ENCODE measurements at places on chromosomes 12 and 14.

- no peak for DNase-seq
Observed at GRCh38 chr14:22071006-22071405, 397.4 kb upstream of the OR4E1 start.

DNA sequence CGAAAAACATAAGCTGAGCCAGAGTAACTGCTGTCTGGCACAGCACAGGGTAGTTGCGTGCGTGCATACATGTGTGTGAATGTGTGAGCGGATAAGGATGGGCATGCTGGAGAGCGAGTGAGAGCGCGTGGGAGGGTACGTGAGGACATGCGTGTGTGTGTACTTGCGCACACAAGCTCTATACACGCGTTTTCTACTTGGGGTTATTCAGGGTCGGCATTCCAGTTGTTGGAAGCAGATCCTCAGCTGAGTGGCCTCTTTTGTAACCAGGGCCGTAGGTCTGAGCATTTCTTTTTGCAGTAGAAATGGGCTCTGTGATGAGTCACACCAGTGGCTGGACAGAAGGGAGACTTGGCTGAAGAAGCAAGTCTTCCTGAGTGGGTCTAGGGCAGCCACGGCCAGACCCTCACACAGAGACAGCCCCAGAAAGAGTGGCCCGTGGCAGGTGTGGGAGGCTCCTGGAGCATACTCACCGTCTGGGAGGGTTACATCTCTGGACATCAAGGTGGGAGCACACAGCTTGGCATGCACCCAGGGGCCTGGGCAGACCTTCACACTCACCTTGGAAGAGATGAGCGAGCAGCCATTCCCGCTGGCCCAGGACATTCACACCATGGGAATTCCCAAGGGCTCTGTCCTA, 78.0 kb downstream of the LRRC74A start:
- DNase-seq = no peak

DNA sequence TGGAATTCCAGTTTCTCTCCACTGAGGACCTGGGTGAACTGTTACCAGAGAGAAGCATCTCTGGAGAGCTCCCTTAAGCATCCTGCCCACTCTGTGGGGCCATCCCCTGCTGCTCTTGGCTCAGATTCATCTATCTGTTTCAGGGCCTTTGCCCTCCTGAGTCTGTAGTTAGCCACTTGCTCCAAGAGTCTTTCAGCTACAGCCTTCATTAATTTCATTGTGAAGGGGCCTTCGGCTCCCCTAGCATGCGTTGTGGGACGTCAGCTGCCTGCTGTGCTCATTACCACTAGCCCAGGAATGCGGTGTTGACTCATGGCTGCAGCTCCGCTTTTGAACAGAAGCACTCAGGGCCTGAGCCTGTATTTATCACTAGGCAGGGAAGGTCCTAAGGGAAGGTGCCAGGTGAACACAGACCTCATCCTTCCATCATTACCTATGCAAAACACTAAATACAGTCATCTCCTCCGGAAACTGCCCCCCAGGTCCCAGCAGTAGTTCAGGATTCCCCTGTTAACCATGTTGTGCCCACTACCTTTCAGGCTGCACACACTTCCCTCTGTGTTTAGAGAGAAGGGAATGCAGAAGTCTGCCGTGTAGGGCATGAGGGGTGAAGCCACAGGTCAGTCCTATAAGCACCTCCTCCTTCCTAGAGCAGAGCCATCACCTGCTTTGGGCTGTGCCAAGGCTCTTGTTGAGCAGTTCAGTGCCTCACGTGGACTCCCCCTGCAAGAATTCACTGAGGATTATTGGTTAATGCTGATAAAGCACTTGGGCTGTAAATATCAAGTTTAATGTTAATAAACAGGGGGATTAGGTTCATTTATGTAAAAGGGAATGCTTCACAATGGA, 191.4 kb downstream of the CACNA1C start:
- DNase-seq = peak; percentile 89

DNA sequence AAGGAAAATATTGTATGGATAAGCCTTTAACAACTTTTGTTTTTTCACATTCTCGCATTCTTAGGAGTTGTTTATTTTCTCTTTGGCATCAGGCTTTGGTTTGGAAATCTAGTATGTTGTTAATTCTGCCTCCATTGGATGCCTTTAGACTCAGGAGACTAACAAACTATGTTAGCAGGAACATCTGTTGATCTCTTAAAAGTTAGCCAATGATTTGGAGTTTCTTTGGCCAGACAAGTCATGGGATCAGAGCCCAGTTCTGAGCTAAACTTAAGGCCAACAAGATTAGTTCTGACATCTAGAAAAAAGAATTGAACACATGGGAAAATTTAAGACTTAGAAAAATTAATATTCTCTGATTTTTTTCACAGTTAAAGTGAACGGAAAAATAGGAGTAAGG, 35.3 kb upstream of the STRAP start:
- DNase-seq = no peak

DNA sequence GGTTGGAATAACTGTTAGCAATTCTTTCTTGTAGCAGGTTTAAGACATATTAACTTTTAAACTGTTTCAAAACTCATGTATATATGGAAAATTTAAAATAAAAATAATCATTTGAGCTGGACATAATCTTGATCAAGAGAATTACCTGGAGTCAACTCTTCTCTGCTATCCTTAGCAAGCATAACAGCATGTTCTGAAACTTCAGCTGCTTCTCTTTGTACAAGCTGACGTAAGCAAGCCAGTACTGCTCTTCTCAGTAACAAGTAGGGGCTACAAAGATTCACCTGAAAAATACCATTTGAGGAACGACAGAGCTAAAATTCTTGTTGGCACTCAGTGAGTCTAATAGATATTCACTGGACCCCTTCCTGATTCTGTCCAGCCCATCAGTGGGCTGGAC, 83.0 kb downstream of the HEATR5A start:
- DNase-seq = no peak

DNA sequence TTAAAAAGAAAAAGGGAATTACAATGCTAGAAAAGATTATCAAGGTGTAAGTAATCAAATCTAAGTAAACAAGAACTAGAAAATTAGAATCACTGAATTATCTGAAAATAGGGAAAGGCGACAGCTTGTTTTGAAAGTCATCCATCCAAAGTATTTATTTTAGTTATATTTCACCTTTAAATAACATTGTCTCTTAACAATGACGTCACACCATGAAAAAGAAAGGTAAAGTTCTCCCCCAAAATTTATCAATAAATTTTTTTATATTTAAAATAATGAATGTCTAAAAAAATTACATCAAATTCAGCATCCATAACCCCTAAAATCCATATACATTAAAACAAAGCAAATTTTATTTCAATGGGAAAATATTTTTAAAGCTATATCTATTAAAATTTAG, 223.2 kb downstream of the RERGL start:
- no peak for DNase-seq

DNA sequence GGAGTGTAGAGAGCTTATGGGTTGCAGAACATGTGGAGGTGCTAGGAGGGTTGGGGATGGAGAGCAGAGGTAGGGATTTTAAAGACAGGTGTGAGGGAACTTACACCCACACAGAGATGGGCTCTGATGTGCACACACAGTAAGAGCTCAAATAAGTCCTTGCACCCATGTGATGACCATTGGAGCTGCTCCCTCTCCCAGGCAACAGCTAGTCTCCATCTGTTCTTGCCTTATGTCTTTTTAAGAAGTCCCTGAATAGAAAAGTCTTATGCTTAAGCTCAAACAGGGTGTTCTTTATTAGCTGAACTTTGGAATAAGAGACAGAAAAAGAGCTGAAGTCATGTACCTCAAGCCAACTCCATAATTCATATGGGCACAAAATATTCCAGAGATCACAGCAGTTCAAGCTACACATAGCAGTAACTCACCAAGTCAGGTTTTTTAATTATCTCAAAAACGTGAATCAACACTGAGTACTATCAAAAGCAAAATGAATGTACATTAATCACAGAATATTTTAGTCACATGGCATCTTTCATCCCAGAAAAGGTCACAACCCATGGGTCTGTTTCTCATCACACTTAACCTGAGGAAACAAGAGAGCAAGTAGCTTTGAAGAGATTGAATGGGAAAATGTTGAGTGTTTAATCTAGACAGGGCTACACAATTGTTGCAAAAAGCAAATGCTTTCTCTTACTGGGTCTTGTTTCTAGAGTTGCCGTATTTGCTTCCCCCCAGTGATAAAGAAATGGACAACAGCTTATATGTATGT, 1513.6 kb upstream of the SEL1L start:
- no peak for DNase-seq

GRCh38 chr12:24573621-24574020, 375.3 kb downstream of the BCAT1 start:
- DNase-seq = peak; percentile 33

DNA sequence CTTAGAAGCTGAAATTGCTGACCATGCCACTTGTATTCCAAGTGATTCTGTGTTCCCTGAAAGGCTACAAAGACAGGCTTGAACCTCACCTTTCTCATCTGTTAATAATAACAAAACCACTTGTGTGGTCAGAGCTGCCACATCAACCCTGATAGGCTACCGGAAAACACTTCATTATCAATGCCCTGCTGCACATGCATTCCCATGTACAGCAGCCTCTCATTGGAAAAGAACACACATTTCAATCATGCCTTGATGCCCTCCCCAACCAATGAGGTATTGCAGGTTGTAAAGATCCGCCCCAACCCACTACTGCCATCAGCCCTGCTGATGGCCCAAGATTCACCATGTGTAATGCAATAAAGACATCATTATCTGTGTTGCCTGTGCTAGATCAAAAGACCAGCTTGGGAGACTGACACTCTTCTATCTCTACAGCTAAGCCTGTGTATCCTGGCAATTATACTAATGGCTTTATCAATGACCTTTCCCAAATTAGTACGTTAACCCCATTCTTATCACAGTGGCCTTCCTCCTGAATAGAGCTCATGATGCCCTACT, 2.8 kb downstream of the GPR19 start:
- no peak for DNase-seq

- DNase-seq = peak; percentile 5
Observed at GRCh38 chr12:60494244-60494643, 898.4 kb downstream of the SLC16A7 start.

GRCh38 chr14:20730891-20731290, 14.8 kb upstream of the EDDM3A start:
- no peak for DNase-seq

- no peak for DNase-seq
Observed at GRCh38 chr14:45051180-45051579, 32.7 kb upstream of the PRPF39 start.

DNA sequence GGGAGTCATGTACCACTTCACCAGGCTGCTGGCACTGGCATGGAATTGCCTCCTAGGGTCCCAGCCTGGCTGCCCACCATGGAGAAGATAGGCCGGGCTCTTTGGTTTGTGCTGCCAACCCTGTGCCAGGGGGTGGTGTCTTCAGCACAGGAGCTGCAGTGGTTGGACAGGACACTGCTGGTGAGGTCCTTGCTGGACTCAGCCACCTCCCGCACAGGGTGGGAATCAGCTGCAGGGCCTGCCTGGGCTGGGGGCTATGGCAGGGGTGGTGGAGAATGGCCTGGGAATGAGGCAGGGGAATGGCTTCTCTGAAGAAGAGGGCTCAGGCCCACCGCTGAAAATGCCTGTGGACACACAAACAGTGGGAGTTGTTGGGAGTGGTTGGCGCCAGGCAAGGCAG, 70.6 kb upstream of the CAPRIN2 start:
- no peak for DNase-seq

GRCh38 chr14:99268810-99269707, 2.9 kb downstream of the BCL11B start:
- no peak for DNase-seq

DNA sequence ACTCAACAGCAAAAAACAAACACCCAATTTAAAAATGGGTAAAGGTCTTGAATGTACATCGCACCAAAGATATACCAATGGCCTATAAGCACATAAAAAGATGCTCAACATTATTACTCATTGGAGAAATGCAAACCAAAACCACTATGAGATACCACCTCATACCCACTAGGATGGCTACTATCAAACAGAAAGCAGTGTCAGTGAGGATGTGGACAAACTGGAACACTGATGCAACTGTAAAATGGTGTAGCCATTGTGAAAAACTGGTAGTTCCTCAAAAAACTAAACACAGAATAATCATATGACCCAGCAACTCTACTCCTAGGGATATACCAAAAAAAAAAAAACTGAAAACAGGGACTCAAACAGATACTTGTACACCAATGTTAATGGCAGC, 49.3 kb downstream of the CDK17 start:
- no peak for DNase-seq

- no peak for DNase-seq
Observed at GRCh38 chr14:68785534-68786490, 7.1 kb downstream of the ZFP36L1 start.

GRCh38 chr12:31206038-31206670, 119.8 kb downstream of the SINHCAF start:
- DNase-seq = peak; percentile 89

DNA sequence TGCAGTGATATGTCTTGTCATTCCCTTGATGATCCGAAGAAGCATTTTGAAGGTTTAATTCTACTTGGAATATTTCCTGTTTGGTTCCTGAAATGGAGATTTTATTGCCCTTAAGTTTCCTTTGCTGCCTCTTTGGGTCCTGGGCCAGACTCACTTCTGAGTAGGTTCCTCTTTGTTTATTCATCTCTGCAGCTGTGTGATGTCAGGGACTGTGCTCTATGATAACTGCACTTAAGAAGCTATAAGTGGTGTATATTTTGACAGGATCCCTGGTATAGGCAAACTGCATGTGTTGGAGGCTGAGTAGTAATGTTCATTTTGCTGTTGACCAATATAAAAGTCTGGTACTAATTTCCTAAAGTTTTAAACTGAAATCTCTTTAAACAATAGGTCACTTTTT, at the start of gene KLRC4:
TSS of gene KLRC4 (minus strand) at position 366 of the 400 bp plus-strand sequence. CDS start at position 184, 182 bp downstream.
- DNase-seq = no peak

- DNase-seq = no peak
Observed at GRCh38 chr14:88934351-88934806, 109.9 kb downstream of the TTC8 start.

DNA sequence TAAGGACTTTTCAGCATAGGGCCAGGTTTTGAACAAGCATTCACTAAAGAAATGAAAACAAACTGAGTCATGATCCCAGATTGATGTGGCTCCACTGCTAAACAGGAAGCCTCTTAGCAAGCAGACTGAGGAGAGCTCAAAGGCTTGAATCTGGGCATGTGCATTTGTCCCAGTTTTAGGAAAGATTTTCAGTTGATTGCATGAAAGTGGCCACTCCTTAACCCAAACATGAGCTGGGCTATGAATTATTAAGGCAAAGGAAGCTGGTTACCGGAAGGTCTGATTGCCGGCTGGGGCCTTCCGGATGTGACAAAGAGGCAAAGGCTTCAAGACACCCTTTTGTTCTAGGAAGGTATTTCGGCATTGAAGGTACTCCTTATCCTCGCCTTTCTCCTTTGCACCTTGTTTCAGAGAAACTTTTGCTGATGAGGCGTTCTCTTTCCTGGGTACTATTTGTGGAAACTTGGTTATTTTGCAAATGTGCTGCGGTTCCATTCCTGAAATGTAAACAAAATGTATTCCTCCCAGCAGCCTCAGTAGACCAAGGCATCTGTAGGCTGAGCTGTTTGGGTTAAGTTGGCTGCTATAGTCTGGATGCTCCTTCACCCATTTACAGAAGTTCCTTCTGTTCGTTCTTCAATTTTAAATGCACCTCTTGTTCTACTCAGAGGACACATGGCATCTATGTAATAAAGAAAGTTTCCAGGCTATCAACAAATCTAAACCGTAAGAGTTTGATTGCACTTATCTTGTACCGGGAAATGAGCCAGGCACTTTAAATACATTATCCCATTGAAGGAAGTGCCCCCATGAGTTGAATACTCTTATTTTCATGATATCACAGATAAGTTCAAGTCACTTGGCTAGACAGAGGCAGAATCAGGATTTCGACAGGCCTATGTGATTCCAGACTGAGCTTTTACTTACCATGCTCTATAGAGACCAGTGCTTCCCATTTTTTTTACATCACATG, 115.6 kb upstream of the METAP2 start:
- DNase-seq = no peak

Measured in NCI-H69 (cell line).